ENCODE measurements at places on chromosomes 4 and X.
A peak's percentile ranks its signal among the peaks of the same experiment; 100 is the strongest.

- DNase-seq, result no peak
- no peak overlapping the region for H3K27ac ChIP-seq
- H3K27me3 ChIP-seq, result no peaks in the 10 kb centered on the region
- no peaks in the 10 kb centered on the region for H3K36me3 ChIP-seq
- H3K4me1 ChIP-seq, result no peaks in the 10 kb centered on the region
Observed at GRCh38 chr4:155539746-155540145, 126.9 kb upstream of the GUCY1A1 start.

- H3K36me3 ChIP-seq, result peaks cover 30% of the 10 kb centered on the region
- DNase-seq, result no peak
- H3K4me3 ChIP-seq, result no peak overlapping the region
- no peaks in the 10 kb centered on the region for H3K27me3 ChIP-seq
Observed at GRCh38 chrX:9516635-9517034, 51.8 kb downstream of the TBL1X start.

GRCh38 chr4:113998079-113998478, 18.6 kb upstream of the ARSJ start:
- DNase-seq, result no peak
- H3K4me3 ChIP-seq, result no peak overlapping the region
- H3K27me3 ChIP-seq, result peaks cover 1% of the 10 kb centered on the region
- H3K36me3 ChIP-seq, result no peaks in the 10 kb centered on the region
- peaks cover 8% of the 10 kb centered on the region for H3K4me1 ChIP-seq

- H3K36me3 ChIP-seq, result no peaks in the 10 kb centered on the region
- no peak for DNase-seq
- H3K27ac ChIP-seq, result no peak overlapping the region
- H3K27me3 ChIP-seq, result peaks cover 2% of the 10 kb centered on the region
- no peaks in the 10 kb centered on the region for H3K4me1 ChIP-seq
Observed at GRCh38 chrX:45592101-45592500, 391.4 kb upstream of the DIPK2B start.

GRCh38 chr4:169810325-169811323, 52.9 kb upstream of the HPF1 start:
- H3K36me3 ChIP-seq, result no peaks in the 10 kb centered on the region
- peak; percentile 24 for DNase-seq
- no peak overlapping the region for H3K4me3 ChIP-seq

GRCh38 chr4:111449657-111450056, 695.6 kb upstream of the FAM241A start:
- H3K4me1 ChIP-seq, result no peaks in the 10 kb centered on the region
- no peak for DNase-seq
- no peak overlapping the region for H3K4me3 ChIP-seq
- H3K27me3 ChIP-seq, result no peaks in the 10 kb centered on the region

DNA sequence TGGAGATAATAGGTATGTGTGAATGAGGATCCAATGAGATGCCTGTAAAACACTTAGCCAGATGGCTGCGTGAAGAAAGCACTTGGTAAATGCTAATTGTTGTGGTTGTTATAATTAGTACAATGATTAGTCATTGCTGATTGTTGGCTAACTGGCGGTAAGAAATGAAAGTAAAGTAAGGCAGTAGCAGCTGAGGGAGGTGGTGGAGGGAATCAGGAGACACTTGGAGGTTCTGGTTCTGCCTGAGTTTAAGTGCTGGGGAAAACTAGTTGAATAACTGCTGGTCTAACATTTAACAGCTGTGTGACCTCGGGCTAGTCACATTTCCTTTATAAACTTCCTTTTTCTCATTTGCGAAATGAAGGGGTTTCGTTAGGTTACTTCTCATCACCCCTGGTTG, 30.9 kb downstream of the CD38 start:
- peaks cover 19% of the 10 kb centered on the region for H3K4me1 ChIP-seq
- peak overlapping the region; percentile 3 for H3K27ac ChIP-seq
- no peak for DNase-seq
- H3K27me3 ChIP-seq, result no peaks in the 10 kb centered on the region

- H3K4me3 ChIP-seq, result no peak overlapping the region
- H3K27me3 ChIP-seq, result no peaks in the 10 kb centered on the region
- H3K36me3 ChIP-seq, result peaks cover 5% of the 10 kb centered on the region
- peaks cover 24% of the 10 kb centered on the region for H3K4me1 ChIP-seq
Observed at GRCh38 chr4:108971473-108971872, 208.6 kb upstream of the ETNPPL start.

DNA sequence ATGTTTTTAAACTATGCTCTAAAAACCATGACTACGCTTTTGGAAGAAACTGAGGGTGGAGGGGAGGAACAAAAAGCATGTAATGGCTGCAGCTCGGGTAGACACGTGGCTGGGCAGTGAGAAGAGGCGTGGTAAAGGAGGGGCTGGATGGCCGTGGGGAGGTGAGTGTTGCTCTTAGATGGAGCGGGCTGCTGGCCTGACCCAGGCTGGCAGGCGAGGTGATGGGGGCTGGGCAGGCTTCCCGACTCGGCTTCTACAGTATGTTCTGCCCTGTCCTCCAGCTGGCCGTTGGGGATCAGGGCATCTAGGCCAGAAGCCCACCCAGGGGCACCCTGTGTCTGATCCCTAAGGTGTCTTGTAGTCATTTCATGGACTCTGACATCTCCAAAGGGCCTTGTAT, 60.7 kb downstream of the EFHC2 start:
- no peaks in the 10 kb centered on the region for H3K36me3 ChIP-seq
- no peak for DNase-seq
- no peaks in the 10 kb centered on the region for H3K27me3 ChIP-seq
- H3K4me3 ChIP-seq, result no peak overlapping the region

DNA sequence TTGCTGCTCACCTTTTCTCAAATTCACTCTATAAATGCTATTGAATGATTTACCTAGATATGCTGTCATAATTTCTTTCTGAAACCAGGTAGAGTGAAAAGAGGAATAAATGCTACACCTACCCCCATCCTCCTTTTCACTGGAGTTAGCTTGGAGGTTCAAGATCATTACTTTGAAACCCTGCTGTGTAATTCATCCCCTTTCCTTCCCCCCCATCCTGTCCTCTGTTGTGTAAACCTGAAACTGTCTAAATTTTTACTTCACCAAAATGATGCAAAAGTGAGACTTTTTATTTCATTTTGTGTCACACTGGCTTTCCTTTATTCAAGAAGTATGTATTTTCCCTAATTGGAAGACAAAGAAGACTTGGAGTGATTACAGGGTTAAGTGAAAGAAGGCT, 5.4 kb downstream of the ZCCHC18 start:
- H3K4me3 ChIP-seq, result no peak overlapping the region
- peaks cover 52% of the 10 kb centered on the region for H3K4me1 ChIP-seq
- H3K27me3 ChIP-seq, result no peaks in the 10 kb centered on the region

- H3K27me3 ChIP-seq, result no peaks in the 10 kb centered on the region
- no peaks in the 10 kb centered on the region for H3K36me3 ChIP-seq
- no peak for DNase-seq
- H3K27ac ChIP-seq, result no peak overlapping the region
Observed at GRCh38 chr4:71268166-71268565, 70.7 kb upstream of the SLC4A4 start.

- H3K4me1 ChIP-seq, result no peaks in the 10 kb centered on the region
- no peak overlapping the region for H3K4me3 ChIP-seq
- no peak for DNase-seq
- H3K27me3 ChIP-seq, result no peaks in the 10 kb centered on the region
- H3K36me3 ChIP-seq, result no peaks in the 10 kb centered on the region
Observed at GRCh38 chrX:106897259-106897658, 5.9 kb downstream of the RIPPLY1 start.
